ENCODE measurements at places on chromosomes 16 and 17.
A peak's percentile ranks its signal among the peaks of the same experiment; 100 is the strongest.

GRCh38 chr17:55576237-55576995 is 65.2 kb upstream of the SMIM36 start:
- DNase-seq, result peak; percentile 88

GRCh38 chr16:5634666-5635180 is 537.1 kb upstream of the EEF2KMT start:
- DNase-seq, result no peak

- no peak for DNase-seq
Measured at GRCh38 chr17:66842959-66843358, 8.0 kb downstream of the CACNG5 start.

GRCh38 chr16:78249056-78249455 is 149.6 kb downstream of the WWOX start:
- no peak for DNase-seq

DNA sequence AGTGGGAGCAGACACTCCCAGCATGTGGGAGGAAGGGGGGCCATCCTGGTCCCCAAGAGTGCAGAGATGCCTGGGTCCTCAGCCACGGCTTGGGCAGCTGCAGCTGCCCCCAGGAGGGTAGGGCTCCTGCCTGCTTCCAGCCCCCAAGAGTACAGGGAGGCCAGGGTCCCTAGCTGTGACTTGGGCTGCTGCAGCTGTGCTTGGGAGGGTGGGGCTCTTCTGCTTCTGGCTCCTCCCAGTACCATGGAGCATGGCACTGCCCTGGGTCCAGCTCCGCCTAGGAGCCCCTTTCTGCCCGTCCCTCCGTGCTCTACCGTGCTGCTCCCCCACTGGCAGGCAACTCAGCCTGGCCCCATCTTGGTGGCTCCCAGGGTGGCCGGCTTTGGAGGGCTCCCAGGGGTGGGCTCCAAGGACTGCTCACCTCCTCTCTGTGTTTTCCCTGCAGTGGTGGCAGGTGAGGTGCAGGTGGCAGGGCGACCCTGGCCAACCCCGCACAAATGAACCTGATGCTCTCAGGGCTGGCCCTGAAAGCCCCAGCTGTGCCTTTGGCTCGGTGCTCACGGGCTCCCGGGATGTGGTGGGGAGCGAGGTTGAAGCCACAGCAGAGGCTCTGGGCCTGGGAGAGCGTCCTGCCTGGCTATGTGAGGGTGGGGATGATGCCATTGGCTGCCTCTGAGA is 18.5 kb upstream of the USP22 start:
- DNase-seq, result no peak

- peak; percentile 47 for DNase-seq
Measured at GRCh38 chr17:67637901-67638641, 79.7 kb upstream of the NOL11 start.

DNA sequence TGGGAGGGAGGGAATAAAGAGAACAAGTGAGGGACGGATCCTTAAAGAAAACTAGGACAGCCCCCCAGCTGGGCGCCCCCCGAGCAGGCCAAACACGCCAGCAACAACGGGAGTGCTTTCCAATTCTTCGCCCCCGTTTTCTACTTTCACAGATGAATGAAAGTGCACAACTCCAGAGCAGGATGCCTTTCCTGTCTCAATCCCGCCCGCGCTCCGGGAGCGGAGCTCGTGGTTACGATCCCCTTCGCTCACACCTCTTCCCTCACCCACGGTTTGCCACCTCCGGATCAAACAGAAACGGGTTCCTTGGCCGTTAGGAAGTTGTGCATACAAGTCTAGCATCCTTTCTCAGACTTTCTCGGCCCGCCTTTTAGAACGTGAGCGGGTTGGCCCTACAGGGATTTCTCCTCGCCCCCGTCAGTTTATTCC is 680 bp downstream of the SKA2 start:
- DNase-seq, result peak; percentile 59

GRCh38 chr17:74833501-74834377 is 25.9 kb downstream of the GRIN2C start:
- no peak for DNase-seq

DNA sequence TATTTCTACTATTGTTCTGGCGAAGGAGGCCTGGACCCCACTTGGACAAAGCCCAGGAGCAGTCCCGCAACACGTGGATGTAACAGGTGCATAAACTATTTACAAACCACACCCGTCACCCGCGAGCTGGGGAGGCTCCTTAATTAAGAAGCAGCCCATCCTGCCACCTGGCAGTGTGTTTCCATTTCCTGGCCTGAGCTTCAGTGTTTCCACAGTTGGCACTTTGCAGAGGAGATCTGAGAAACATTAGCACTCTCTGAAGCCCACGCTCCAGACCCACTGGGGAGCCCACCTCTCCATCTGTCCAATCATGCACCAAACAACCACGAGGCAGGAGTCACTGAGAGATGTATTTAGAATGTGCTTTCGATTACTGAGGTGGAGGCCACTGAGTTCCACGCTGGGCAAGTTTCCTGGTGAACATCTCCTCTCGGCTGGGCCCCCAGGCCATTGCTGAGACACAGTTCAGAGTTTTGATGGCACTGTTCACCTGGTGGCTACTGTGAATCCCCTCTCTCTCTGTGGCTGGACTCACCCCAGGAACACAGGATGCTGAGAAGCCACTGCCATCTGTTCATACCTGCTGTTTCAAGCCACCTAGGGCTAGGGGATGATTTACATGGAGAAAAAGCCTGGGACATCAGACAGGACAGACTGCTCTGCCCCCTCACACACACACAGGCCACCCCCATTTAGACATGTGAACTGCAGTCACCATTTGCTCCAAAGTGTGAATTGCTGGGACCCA is 129.1 kb downstream of the AIPL1 start:
- DNase-seq, result no peak

GRCh38 chr17:72494566-72494965 is 373.7 kb downstream of the SOX9 start:
- DNase-seq, result no peak

GRCh38 chr17:17741349-17742023 is 60.2 kb downstream of the RAI1 start:
- peak; percentile 28 for DNase-seq

GRCh38 chr17:20116683-20117309 is 107.6 kb downstream of the SPECC1 start:
- DNase-seq, result peak; percentile 43

DNA sequence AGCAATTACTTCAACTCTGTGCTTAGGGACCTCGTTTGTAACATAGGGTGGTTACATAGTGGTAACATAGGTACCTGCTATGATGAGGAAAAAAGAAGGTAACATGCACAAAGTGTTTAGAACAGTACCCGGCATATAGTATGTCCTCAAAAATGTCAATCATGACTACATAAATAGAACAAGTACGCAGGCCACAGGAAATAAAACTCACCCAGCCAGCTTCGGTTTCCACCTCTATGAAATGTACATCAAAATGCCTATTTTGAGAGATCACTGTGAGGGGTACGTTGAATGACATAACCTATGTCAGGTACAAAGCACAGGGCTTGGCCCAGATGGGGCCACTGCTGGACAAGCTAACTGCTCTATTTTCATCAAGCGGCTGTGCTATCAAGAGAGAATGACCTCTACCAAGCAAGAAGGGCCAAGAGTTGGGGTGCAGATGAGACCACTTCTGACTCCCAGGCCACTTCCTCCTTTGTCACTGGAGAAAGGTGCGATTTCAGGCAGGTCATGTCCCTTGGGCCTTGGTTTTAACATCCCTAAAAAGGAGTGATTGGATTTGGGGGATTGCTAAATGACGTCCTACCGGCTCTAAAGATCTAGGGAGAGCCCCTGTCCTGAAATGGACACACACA is 45.4 kb downstream of the WSB1 start:
- DNase-seq, result no peak

- DNase-seq, result no peak
Measured at GRCh38 chr17:68314916-68315535, 23.7 kb downstream of the ARSG start.

DNA sequence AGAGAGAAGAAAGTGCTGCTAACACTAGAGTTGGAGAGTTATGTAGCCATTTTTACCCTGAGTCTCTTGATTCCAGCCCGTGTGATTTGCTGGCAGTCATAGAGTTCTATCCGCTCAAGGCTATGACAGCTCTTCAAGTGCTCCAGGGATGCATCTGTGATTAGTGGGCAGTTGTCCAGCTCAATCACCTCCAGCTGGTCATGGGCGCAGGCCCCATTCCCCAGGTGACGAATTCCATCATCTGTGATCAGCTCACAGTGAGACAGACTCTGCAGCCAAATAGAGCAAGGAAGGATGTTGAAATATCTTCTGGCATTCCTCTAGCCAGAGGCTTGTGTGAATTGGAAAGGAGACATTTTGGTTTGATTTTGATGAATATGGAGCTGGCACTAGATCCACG is 38.4 kb upstream of the STAC2 start:
- DNase-seq, result peak; percentile 31

GRCh38 chr17:32299580-32300164 is 34.0 kb downstream of the RHBDL3 start:
- no peak for DNase-seq

DNA sequence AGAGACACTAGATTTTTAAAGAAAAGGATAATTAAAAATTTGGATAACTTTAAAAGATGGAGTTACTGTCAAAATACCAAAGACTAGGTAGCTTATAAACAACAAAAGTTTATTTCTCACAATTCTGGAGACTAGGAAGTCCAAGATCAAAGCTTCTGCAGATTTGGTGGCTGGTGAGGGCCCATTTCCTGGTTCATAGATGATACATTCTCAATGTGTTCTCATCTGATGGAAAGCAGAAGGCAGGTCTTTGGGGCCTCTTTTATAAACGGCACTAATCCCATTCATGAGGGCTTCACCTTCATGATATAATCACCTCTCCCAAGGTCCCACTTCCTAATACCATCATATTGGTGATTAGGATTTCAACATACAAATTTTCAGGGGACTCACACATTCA is 33.7 kb downstream of the NLK start:
- DNase-seq, result no peak

DNA sequence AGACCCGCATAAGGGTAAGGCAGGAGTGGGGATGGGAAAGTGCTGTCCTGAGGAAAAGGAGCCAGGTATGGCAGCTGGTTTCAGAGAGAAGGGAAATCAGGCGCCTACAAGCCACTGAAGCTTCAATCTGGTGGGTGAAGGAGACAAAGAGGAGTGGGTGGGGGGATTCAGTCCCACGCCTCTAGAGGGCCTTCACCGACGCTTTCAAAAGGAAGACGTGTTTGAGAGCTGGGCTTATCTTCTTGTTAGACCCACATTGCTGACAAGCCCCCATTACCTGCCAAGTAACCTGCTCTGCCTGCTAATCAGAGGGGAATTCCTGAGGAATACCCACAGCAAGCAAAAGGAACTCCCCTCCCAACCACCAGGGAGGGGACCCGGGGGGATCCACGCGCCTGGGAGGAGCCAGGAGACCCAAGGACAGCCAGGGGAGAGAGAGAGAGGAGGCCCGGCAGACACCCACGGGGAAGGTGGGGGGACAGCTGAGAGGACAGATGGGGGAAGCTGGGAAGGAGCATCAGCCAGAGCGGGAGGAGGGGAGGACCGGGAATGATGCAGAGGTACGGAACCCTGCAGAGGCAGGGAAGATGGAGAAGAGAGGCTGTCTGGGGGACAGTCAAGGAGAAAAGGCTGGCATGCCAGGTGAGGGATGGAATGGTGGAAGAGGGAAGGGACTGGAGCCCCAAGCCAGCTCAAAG is 1.0 kb downstream of the MTMR4 start:
- no peak for DNase-seq

DNA sequence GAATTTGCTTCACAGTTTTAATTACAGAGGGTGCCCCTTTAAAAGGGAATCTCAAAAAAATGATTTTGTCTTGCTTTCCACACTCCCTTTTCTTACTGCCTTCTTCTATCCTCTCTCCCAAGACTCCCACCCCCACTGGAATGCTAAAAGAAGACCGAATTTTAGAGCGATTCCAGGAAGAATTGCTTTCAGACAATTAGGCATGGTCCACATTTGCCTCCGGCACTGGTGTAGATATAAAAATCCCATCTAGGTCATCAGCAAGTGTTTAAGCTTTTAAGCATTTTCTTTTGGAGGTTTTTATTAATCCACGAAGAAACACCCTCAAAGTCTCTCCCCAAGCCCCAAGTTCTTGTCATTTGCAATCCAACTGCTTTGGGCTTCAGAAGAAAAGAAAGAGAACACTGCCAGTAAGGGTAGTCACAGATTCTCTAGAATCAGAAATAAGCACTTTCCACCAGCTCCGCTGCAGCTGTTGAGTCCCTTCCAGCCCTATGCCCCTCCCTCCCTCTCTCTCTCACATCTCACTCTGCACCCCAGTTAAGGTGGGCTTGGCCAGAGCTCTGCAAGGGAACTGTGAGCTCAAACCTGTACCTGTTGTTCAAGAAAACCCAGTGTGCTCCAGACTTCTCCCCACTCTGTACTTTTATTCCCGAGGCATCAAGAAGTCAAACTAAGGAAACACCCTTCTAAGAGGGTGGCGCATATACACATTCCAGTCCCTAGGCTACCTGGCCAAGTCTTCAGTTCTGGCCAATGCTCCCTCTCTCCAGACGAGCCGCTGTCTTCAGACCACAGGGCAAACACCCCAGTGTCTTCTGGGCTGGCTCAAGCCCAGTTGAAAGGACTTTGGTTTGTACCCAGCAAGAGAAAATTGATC is 170.2 kb downstream of the RGS9 start:
- DNase-seq, result no peak

DNA sequence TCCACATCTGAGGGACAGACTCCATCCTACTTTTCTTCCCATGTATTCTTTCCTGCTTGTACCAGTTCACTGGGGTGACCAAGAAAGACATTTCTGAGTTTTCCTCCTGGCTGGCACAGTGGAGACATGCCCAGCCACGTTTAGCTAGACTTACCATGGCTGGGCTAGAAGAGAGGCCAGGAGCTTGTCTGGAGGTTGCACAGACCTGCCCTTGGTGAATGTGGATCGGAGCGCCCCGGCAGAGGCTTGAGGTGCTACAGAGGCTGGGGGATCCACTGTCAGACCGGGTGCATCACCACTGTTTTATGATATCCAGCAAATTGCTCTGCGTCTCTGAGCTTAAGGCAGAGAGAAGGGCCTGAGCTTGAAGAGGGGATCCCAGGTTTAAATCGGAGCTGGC is 3.5 kb downstream of the IL4R start:
- no peak for DNase-seq

DNA sequence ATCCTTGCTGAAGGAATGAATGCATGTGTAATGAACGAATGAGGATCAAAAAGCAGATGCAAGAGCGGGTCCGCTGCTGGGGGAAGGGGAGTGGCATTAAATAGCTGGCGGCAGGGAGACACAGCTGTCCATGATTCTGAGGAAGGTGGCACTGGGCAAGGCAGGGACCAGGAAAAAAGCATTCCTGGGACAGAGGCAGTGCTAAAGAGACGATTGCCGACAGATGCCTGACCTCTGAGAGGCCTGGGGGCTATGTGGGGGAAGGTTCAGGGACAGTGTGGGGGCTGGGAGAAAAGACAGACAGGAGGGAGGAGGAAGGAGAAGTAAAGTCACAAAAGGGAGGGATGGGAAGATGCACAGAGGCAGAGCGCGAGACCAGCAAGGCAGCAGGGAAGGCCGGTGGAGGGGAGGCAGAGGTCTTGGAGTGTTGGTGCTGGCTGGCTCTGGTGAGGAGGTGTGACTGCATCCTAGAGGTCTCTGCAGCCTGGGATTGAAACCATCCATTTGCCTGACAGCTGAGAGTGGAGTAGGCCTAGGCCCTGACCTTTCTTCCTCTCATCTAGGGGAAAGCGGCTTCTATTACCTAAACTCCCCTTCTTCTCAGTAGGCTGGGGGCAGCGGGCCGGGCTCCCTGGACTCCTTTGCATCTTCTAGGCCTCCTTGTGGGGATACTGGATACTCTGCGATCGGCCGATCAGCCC is 109.9 kb downstream of the SDK2 start:
- DNase-seq, result no peak
